Stimulated activated CD4-positive, alpha-beta T cell treated with anti-CD3 and anti-CD28 coated beads, Interleukin-4, amount 100 ng/mL, for 4 hours (primary cell): ENCODE measurements at places on chromosomes 3 and 15.

GRCh38 chr3:150367757-150368156 is 40.3 kb upstream of the TSC22D2 start:
- DNase-seq = no peak

DNA sequence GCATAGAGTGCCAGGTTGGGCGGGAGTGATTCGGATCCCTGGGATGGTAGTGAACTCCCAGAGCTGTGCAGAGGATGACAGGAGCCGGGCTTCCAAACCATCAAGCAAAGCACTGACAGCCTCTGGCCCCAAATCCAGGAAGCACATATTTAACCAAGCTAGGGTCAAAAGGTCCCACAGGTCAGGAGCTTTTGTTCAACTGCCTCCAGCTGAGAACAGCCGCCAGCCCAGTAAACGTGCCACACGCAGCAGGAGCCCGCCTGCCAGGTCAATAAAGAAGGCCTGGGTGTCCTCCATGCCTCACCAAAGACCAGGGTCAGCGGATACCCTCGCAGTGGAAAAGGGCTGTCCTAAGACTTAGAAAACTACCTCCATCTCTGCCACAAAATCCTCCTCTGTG is 184.7 kb upstream of the LINGO1 start:
- no peak for DNase-seq

DNA sequence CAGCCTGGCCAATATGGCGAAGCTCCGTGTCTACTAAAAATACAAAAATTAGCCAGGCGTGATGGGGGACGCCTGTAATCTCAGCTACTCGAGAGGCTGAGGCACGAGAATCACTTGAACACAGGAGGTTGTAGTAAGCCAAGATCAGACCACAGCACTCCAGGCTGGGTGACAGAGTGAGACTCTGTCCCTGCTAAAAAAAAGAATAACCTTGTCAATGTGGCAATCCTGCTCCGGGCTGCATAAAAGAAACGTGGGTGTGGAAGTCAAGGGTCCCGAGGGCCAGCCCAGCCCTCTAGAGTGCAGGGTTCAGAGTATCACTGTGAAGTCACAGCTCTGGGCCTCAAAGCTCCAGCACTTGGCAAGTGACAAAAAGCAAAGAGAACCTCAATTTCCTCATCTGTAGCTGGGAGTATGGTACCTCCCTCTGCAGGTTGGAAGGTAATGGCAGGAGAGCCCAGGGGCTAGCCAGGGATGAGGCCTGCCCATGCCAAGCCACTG is 73.5 kb upstream of the IQSEC1 start:
- DNase-seq = no peak

DNA sequence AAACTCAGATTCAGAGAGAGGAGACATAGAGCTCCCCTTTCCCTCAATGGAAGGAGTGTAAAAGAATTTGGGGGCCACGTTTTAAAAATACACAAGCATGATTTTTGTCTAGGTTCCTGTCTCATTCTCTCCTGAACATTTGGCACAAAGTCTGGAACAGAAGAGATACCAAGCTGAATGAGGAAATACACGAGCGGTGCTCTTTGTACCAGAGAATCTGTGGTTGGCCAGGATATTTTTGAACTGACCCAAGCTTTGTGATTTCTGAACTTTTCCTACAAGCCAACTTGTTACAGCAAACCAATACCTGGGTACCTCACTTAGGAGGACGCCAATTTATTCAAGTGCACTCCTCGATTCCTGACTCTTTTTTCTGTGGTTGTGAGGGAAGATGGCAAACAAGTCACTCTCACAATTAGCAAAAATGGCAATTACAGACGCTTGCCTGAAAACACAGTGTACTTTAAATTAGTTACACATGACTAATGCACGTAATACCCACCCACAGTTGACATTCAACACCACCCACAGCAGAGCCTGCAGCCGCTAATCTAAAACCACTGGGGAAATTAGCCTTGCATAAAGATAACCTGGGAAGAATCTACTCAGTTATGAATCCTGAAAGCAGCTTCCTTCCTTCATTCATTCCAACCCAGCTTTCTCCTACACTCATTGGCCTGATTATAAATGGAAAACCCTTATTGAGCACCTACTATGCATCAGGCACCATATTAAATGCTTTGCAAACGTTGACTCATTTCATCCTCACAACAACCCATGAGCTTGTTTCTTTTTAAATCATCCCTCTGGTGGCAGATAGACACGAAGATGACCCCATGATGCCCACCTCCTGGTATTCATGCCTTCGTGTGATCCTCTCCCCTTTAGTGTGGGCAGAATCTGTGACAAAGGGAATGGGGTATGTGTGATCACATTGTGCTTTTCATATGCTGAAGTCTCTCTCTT is 293.5 kb downstream of the KBTBD8 start:
- no peak for DNase-seq

DNA sequence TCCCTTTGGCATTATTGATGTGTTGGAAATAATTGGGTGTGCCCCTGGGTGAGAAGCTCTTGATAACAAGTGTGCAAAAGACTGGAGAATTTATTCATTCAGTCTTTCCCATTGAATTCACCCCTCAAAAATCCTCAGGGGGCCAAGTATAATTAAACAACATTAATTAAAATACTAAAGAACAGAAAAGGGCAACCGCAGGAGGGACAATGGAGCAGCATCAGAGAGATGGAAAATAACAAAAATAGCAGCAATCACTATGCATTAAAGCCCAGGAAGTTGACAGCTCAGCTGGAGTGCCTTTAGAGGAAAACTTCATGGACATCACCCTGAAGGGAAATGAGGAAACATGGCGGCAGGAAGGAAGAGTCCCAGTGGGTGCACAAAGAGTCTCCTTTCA is 227.6 kb downstream of the MINAR1 start:
- no peak for DNase-seq

DNA sequence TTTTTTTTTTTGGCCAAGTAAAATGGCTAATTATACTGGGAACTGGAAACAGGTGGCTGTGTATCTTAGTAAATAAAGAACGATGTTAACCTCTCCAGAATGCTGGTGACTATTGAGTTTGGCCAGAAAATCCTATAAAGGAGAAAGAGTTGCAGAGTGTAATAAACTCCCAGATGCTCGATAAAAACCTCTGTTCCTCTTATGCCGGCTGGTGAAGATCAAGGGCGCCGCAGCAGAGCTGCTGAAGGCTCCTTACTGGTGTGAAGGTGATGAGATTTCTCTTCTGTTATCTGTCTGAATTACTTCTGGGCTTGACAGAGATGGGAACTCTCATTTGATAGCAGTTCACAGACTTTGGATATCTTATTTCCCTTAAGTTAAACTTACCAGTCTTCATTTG is 104.6 kb downstream of the PTPRG start:
- no peak for DNase-seq

GRCh38 chr15:57697588-57697987 is 8.9 kb upstream of the POLR2M start:
- no peak for DNase-seq

DNA sequence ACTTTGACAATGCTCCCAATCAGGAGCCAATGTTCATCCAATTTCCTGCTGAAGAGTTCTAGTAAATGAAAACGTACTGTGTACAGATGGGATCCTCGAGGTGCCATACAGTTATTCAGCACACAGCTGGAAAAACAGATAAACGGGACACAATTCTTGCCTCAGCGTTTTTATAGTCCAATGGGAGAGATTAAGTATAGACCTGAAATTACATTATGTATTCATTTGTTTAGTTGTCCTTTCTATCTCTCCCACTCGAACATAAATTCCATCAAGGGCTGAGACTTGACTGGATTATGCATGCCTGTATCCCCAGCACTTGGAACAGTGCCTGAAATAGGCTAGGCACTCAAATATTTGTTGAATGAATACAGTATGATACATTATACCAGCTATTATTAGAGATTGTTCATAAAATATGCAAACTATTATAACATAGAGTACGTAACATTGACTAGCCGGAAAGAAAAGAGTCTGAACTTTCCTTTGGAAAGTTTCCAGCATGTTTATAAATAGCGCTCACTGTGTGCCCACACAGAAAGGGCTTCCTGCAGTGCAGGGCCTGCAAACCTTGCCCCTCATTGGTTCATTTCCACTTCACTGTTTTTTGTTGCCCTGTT is 27.4 kb upstream of the SNTN start:
- no peak for DNase-seq

DNA sequence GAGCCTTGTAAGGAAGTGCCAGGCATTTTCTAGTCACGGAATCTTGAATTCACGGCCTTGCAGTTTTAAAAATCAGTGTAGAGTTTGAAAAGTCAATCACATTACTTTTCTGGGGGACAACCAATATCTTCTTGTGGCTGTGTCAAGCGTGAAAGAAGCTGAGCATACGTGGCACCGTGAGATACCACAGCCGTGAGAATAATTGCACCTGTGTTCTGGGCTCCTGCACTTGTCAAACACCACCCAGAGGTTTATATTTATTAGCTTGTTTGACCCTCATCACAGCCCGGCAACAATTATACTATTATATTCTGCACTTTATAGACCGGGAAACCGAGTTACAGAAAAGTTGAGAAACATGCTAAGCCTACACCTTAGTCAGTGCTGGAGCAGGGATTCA is 45.2 kb downstream of the ARRDC4 start:
- DNase-seq = no peak

GRCh38 chr3:97686258-97686657 is 78.3 kb upstream of the ARL6 start:
- no peak for DNase-seq

- no peak for DNase-seq
Measured at GRCh38 chr3:34200576-34200975, 402.1 kb downstream of the PDCD6IP start.

GRCh38 chr15:26841941-26842340 is 24.9 kb upstream of the GABRA5 start:
- no peak for DNase-seq

DNA sequence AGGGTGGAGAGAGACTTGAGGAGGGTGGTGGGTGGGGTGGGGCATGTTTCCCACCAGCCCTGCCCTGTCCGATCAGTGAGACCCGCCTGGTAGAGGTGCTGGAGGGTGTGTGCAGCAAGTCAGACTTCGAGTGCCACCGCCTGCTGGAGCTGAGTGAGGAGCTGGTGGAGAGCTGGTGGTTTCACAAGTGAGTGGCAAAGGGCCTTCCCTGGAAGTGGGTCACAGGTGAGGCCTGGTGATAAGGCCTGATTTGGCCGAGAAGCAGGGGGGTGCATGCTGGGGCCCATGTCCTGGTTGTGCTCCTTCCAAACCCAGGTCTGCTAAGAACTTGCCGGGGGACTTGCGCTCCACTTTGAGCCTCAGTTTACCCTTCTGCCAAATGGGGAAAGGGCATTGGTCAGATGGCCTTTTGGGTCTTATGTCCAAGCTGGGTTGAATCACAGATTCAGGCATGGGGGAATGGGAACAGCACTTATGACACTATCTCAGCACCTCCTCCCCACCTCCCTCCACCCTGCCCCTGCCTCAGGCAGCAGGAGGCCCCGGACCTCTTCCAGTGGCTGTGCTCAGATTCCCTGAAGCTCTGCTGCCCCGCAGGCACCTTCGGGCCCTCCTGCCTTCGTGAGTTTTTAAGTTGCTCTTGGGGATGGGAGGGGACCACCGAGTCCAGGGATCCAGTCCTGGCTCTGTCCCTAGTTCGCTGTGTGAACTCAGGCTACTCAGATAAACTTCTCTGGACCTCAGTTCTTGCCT is 4.0 kb downstream of the CRELD1 start:
- no peak for DNase-seq

GRCh38 chr3:121566773-121567172 is 976 bp upstream of the ARGFX start:
- no peak for DNase-seq

- no peak for DNase-seq
Measured at GRCh38 chr3:41033956-41034519, 165.3 kb upstream of the CTNNB1 start.

DNA sequence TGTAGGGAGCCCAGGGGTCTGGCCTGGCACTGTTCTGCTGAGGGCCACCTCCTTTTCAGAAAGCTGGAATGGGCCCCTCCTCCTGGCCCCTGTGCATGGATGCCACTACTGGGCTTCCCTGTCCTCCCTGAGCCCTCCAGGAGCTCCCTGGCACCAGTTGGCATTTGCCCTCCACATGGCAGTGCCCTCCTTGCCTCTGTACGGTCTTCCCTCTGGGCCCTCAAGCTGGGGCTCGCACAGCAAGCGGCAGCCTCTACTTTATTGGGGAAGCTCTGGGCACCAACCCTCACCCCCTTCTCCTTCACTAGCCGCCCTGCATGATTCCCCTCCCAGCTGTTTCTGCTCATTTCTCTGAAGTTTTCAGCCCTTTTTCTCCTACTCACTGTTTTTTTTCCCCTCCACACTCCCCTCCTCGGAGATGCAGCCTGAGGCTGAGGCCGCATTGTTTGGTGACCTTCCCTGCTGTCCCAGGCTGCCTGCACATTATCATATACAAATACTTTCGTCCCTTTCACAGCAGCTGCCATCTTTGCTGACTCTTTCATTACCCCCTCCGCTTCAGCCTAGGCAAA is 127.3 kb downstream of the EEFSEC start:
- DNase-seq = no peak

DNA sequence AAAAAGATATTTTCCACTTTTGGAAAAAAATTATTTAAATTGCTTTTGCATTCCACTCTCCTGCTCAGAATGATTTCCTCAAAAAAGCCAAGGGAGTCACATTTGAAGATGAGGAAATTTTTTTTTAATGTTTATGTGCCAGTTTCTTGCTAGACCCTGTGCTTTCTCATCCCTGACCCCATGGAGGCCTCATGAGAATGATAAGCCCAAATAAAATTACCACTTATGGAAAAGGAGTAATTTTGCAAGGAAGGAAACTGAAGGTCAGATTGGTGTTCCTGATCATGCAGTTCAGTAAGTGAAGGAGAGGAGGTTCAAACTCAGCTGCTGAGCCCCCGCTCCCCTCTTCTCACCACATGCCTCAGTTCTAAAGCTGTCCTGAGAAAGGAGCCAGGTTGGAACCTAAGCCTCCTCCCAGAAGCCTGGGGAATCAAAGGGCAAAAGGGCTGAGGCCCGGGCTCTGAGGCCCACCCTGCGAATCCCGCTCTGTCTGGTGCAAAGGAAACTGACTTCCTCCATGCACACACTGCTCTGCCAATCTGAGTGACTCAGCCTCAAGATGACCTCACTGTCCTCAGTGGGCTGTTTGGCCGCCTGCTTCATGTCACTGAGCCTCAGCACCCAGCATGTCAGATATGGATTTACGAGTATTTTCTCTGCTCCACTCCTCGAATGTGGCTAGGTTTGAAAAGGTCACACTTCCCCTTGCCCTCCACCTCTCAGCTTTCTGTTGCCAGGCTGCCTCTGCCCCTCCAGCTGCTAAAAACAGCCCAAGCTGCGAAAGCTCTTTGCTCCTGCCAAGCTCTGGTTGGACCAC is 56.9 kb upstream of the FLNB start:
- DNase-seq = no peak

DNA sequence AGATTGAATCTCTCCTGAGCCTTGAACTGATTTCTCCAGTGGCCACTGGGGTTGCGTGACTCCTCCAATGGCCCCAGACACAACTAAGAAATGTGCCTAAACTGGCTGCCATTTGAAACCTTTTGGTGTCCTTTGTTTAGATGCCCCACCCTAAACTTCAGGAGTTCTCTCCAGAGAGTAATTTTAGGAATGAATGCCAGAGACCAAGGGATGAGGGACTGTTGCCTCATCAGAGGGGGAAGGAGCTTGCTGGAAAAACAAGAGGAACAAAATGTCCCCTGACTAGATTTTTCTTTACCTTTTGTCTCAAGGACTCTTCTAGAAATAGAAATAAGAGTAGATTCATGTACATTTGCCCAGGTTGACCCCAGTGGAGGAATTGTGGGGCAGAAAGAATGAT is 8.1 kb upstream of the ADPRH start:
- DNase-seq = no peak

GRCh38 chr15:71444032-71444810 is 328.9 kb downstream of the THSD4 start:
- DNase-seq = no peak
